ENCODE measurements at places on chromosomes 12 and 14.

DNA sequence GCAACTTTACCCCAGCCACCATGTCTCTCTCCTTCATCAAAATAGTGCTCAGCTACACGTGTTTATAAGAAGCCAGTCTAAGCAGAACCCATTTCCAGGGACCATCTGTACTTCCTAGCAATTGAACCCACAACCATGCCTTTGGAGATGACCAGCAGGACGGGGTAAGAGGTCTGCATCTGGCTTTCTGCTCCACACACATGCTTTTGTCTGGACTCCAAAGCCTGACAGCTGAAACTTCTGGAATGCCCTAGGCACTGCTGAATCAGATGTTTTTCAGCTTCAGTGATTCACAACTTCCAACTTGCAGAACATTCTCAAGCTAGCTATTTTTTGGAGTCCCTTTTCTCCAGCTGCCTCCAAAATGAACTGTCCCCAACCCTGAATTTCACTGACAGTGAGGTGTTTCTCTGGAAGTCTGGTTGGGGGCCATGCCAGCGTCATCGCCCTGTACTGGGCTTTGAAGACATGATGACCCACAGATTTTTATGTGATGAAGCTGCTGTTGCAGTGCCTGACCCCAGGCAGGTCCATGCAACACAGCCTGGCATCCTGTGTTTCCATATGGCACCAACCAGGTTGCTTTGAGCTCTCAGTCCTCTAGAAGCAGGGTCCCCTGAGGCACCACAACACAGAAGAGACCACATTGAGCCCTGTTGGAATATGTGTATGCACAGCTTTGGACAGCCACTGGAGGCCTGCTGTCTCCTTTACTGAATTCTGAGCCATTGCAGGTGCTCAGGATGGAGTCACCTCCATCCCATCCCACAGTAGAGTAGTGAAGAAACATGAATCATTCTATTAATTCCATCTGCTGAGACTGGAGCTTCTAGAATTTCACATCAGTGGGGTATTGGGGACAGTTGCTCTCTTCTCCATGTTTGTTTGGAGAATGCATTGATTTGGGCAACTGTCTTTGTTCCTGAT lies 80.2 kb downstream of the NUAK1 start:
- DNase-seq = no peak

- no peak for DNase-seq
These were observed 6.1 kb upstream of the CDCA4 start for GRCh38 chr14:105026802-105027563.

DNA sequence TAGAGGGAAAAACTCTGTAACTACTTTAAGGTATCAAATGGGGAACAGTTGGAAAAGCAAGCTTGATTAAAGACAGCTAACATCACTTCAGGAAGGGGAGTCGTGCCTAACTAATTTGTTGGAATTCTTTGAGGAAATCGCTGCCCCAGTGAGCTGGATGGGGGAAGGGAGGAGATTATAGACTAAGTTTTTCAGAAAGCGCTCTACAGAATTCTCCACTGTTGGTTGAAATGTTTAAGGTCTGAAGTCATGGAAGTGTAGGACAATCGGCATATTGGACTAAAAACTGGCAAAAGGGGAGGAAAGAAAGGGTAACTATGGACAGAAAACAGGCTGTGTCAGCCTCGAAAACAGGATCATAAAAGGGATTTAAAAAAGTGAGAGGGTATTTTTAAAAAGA lies 229.9 kb upstream of the HMGA2 start:
- DNase-seq = no peak

DNA sequence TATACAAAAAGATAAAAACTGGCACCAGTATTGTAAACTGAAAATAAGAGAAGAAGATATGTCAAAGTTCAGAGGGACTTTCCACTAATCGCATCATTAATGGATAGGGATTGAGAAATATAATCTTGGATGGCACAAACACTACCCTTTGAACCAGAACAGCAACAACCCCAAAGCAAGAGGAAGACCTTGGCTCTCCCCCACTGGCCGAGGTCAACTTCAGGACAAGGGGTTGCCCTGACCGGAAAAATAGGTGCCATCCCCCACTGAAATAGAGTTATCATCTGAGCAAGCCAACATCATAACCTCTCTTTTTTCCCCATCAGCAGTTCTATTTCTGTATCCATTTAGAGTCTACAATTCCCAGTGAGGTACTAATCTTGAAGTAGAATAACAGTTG lies 72.4 kb upstream of the PCED1B start:
- no peak for DNase-seq

- no peak for DNase-seq
These were observed 26.4 kb downstream of the SIX1 start for GRCh38 chr14:60622917-60623257.

GRCh38 chr14:102080183-102081080 lies 6.4 kb downstream of the HSP90AA1 start:
- no peak for DNase-seq

DNA sequence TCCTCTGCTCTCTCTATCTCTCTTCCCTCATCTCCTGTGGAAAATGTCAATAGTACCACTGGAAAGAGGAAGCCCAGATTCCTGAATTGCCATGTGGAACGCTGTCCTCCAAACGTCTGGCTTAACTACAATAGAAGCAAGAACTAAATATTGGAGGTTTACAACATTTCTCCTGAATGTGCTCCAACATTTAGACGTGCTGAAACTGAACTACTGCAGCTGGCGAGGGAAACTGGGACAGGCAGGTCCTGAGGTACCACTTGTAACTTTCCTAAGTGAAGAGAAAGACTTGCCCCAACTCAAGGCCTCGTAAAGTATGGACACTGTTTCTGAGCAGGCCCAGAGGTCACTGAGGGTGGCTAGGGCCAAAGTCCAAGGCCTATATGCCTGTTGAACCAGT lies 187.7 kb downstream of the NTF3 start:
- DNase-seq = no peak

GRCh38 chr14:68476212-68477109 lies 316.4 kb downstream of the ZFP36L1 start:
- DNase-seq = no peak

- DNase-seq = no peak
These were observed 505 bp downstream of the UBE3B start for GRCh38 chr12:109477963-109478315.

GRCh38 chr14:55805250-55805649 lies 225.2 kb downstream of the KTN1 start:
- no peak for DNase-seq

DNA sequence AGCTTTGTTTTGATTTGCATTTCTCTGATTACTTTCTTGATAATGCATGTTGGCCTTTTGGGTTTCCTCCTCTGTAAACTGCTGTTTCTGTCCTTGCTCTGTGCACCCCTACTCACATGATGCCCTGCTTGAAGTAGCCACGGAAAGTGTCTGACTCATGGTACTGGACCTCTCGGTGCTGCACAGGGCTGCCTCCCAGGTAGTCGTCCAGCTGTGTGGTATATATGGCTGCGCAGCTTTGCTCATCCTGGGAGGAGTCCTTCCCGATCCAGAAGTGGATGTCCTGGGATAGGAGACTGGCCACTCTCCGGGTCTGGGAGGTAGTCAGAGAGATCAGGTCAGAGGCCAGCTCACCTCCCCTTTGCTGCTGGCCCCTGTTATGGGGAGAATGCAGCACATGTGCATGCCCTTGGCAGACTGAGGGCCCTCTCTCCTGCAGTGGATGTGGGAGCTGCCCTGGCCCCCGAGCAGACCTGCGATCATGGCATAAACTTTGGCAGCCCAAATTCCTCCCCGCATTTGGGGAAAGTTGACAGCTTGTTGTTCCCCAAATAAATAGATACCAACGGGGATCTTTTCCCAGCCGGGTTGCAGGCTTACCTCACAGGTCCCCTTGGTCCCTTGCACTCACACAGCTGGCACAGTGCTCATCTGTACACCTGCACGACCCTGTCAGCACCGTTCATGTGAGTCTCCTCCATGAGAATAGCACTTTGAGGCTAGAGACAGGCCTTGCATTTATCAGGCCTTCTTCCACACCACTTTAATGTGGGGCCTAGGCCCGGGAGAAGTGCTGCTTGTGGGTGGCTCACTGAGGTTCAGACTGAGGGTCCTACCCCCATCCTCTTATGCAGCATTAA lies 5.2 kb downstream of the AVIL start:
- DNase-seq = no peak

DNA sequence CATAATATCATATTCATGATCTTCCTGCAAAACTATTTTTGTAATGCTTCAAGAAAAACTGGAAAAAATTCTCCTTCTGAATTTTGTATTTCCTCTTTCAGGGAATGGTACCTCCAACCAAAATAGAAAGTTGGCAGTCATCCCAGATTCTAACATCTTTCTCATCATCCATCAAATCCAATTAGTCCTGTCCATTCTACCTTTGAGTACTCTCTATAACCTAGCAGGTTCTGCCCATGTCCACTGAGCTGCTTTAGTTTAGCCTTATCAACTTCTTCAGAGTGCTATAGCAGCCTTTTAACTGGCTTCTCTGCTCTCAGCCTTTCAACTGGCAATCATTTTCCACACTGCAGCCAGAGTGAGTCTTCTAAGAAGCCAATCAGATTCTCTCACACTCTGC lies 236.2 kb downstream of the AKAP6 start:
- no peak for DNase-seq

DNA sequence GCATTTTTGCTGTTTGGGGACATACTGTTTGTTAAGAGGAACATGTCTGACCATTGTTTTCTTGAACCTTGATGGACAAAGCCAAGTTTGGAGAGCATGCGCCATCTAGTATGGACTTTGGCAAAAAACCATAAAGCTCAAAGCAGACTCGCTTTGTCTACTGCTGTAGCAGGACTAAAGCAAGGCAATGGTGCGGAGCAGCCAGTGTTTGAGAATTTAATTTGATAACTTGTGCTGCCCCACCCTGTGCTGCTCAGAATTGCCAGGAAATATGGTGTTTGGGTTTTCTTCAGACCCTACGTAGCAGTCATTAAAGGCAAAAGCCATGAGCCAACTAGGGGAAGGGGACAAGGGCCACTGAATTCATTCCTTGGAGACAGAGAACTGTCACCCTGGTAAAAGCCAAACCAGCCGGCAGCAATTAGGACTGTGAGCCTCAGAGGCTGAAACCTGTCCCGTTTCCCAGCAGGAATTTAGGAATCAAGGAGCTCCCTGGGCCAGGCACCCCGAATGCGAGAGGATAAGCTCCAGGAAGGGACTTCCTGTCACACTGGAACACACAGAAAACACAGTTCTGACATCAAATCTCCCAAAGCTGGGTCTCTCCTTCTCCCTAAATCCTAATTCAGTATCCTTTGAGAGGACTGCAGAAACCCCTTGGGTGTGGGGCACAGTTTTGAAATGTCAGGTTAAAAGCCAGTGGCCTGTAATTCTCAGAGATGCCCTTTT lies 1.1 kb downstream of the AVIL start:
- DNase-seq = no peak

Measured in stimulated activated CD8-positive, alpha-beta memory T cell treated with anti-CD3 and anti-CD28 coated beads, Interleukin-7, amount 100 ng/mL, for 48 hours (primary cell).